Cardiac muscle cell (in vitro differentiated cells and primary cell): ENCODE measurements at places on chromosomes 7 and 10.

- peak; percentile 11 for DNase-seq
Observed at GRCh38 chr10:7787150-7787856, 490 bp downstream of the KIN start.

GRCh38 chr10:75809003-75809402 lies 377.6 kb downstream of the LRMDA start:
- no peak for DNase-seq

- DNase-seq = no peak
Observed at GRCh38 chr10:27150261-27150660, 3.9 kb downstream of the YME1L1 start.

GRCh38 chr10:3127921-3128320 lies 44.7 kb downstream of the PITRM1 start:
- DNase-seq = no peak

DNA sequence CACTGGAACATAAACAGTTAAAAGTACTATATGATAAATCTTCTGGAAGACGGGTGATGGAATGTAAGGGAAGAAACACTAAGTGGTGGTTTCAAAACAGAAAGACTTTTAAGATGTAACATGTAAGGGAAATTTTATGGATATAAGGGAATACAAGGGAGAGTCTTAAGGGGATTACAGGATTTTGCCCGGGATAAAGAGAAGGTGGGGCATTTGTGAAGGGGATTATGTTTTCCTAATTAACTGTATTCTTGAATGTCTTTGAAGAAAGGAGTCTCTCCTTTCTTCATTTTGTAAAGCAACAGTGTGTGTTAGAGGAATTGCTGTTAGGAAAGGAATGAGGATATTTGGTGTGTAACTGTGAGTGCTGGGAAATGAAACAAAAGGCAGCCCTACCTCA lies 745.2 kb downstream of the AUTS2 start:
- DNase-seq = no peak
